ENCODE measurements at places on chromosomes 2 and 18.

DNA sequence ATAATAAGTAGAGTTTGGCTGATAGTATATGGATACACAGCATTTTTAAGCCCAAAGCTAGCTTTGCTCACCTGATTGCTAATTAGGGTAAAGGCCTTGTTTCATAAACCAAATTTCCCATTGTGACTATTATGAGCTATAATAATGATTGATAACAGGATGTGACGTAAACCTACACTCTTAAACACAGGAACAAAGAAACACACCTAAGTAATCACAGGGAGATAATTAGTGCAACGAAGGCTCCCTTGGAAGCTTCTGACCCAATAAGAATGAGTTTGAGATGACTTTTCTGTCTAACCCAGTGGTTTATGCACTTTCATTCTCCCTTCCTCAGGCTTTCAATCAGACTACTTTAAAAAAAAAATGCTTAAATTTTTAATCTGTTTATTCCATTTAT is 683.2 kb downstream of the SATB2 start:
- no peak for DNase-seq

DNA sequence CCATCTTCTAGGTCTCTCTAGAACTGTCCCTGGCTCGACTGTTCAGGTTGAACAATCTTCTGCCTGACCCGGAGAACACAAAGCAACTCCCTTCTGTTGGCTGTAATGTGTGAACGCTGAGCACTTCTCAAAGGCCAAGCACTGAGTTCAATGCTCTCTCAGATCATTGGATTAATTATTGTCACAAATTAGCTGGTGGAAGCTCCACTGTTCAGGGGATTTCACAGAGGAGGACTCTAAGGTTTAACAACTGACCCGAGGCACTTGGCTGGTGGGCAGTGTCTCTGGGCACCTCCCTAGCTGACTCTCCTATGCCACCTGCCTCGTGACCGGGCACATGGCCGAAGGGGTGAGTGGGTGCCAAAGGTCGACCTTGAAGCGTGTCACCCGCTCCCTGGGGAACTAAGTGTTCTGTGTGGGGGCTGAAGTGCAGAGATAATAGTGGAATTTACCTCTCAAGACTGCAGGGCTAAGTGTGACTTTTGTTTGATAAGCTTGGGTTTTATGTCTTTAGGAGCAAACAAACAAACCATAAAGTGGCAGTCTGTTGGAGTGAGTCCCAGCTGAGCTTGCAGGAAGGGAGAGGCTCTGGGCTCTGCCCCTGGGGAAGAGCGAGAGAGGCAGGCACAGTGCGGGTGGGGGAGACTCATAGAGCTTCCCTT is 64.8 kb downstream of the BCL2L11 start:
- no peak for DNase-seq

DNA sequence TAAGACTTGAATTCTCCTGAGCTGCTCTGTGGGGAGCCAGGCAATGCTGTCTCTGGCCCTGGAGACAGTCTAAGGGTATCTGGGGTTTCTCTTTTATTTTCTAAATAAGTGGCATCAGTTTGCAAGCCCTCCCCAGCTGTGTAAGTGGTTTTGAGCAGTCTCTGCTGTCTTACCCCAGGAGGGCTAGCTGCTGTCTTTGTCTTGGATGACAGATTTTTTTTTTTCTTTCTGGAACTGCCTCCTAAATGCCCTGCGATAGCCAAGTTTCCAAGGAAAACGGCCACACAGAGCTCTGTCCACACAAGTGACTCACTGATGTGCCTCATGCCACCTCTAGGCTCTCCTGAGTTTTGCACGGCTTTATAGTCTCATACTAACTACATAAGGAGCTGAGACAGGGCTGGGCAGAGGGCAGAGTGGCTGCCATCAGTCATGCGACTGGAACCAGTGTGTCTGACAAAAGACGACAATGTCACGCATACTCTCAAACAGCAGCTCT is 37.2 kb upstream of the THOC1 start:
- no peak for DNase-seq

DNA sequence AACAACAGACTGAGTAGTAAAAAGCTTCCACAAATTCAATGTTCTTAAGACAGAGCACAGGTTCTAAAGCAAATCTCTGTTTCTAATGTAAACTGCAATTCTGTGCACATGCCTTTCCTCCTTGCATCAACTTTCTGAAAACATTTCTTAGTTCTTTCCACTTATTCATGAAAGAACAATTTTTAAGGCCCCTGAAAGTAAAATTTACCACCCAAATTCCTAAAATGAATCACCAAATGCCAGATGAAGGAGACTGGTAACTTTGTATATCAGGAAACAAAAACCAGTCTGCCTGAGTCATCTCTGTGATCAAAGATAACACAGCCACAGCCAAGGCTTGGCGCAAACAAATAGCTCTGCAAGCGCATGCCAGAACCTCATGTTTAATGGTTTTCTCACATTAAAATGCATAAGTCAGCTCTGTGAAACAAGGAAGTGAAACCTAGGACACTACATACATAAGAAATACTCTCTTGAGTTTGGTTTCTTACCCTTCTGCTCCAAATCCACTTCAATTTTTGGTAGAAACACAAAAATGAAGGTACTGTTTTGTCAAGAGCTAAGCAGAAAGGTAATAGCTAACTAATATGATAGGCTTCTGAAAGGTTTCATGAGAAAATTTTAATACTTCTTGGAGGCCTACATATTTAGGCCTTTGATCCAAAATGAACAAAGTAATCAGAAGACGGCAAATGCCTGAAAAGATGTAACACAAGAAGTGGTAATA is 169.4 kb downstream of the THADA start:
- DNase-seq, result no peak

DNA sequence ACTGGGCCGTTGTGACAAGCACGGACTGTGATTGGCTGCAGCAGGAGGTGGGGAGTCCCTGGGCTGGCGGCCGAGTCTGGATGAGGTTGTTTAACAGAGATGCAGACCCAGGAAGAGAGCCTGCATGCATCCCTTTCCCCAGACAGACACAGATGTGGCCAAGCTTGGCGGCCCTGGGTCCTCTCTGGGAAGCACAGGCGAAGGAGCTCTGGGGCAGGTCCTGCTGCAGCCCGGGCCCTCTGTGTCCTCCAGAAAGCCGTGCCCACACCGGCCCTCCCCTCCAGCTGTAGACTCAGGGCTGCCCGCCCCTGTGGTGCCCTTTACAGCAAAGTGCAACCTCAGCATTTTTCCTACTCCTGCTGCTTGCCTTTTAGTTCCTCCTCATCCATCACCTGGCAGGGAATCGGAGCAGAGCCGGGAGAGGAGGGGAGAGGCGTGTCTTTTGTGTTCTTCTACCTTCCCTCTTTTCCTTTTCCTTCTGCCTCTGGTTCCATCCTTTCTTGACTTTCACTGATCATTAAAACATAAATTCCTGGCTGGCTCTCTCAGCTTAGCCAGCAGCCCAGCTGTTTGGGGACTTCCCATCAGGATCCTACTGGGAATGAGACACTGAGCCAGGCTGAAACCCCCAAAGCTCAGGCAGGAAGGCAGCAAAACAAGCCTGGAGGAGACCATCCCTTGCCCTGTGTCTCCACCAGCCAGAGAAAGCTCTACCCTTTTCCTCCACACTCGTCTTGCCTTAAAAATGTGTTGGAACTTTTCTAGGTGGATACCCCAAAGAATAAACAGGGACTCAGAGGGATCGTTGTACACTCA is 75.0 kb downstream of the CTIF start:
- no peak for DNase-seq

DNA sequence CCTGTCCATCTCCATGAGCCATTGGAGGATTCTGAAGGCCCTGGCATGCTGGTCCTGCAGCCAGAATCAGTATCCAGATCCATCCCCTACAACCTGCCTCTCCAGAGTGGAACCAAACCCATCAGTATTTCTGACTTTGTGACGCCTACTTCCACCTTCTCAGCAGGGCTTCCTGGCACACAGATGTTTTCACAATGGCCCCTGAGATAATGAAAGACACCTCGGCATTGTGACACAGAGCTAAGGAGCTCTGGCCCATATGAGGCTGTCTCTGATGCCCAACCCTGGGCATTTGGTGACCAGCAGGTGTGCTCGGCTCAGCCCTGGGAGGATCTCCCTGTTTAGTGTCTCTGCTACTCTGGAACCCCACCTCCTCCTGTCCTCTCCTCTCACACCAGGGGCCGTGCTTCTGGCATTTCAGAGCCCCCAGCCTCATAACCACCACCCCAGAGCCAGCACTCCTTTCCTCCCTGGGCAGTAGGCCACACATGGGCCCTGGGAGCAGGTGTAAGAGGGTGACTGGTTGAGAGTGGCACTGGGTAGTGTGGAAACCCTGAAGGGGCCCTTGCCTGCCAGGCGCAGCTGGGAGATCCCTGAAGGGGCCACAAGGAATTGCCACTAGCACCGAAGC is 38.2 kb downstream of the FOSL2 start:
- no peak for DNase-seq

DNA sequence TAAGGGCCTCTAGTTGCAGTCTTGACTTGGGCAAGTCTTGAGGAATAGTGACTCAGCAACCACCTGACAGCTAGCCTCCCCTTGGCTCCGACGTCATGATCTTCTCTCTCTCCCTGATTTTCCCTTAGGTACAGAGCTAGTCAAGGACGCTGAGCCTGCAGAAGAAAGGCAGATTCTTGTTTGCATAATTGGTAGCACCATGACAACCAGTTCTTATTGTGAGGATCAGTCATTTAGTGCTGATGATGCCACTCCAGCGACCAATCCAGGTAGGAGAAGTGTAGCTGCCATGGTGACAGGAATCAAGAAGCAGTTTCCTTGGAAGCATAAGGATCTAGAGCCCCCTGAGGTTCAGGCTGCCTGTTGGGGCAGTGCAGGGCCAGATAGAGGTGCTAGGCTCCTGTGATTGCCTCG is 2.8 kb upstream of the RESP18 start:
- DNase-seq, result no peak

DNA sequence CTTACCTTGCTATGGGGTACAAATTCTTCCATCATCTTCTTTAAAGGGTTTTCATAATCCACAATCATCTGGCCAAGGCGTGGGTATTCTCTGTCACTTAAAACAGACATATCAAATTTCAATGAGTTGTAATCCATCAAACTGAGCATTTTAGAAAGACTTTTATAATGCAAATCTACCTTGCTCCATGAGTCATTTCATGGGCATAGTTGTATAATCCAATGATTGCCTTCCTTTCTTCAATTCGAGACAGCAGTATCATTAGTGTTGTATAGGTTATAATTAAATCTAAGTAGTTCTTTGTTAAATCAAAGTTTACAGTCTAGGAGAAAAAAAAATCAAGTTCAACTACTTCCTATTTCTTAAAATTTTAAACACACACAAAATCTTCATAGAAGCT is 36.3 kb downstream of the NCKAP1 start:
- DNase-seq, result no peak

GRCh38 chr2:28052691-28053090 is 162.2 kb downstream of the BABAM2 start:
- DNase-seq, result no peak

- DNase-seq, result no peak
Measured at GRCh38 chr2:168561991-168562390, 105.9 kb downstream of the CERS6 start.

GRCh38 chr18:63376538-63376937 is 9.5 kb upstream of the KDSR start:
- no peak for DNase-seq

GRCh38 chr2:176455816-176456291 is 186.6 kb downstream of the MTX2 start:
- DNase-seq, result no peak

DNA sequence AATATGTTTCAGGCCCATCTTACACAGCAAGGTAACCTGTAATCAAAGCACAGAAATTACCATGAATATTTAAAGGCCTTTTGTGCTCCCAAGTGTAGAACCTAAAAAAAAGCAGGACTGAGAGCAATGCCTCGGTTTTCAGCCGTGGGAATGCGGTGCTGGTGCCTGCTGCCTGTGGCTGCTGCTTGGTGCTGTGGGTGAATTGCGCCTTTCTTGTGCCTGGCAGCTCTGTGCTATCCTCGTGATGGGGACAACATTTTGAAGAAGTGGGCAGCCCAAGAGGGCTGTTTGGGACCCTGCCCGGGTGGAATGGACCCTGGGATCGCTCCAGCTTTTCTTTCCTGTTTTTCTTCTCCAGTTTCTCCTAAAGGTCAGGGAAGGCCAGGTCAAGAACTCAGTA is 91.2 kb downstream of the ASAP2 start:
- DNase-seq, result no peak

GRCh38 chr18:43827311-43827710 is 550.0 kb upstream of the SYT4 start:
- no peak for DNase-seq

DNA sequence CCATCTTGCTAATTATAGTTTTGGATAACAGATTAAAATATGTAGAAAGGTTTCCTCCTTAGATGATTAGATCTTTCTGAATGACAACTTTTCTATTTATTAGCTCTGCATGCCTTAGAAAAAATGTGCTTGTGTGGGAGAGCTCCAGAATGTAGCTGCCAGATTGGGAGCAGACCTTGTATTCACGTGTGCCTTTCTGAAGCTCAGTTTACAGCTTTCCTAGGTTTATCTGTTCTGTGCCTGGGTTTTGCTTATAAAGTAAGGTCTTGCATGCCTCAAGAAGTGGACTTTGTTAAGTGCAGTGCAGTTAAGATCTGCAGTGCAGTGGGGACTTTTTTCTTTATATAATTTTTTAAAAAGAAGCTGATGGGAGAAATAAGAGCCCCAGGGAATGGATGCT is 179.0 kb downstream of the DCC start:
- no peak for DNase-seq

DNA sequence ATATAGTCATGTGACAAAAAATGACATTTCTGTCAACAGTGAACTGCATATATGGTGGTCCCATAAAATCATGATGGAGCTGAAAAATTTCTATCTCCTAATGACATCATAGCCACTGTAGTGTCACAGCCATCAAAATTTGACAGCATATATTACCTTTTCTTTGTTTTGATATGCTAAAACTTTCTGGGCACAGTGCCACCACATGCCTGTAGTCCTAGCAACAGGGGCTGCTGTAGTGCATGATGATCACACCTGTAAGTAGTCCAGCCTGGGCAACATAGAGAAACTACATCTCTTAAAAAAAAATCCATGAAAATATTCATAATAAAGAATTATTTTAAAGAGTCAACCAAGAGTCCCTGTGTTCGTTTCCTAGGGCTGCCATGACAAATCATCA is 155.5 kb upstream of the SERTAD2 start:
- no peak for DNase-seq

DNA sequence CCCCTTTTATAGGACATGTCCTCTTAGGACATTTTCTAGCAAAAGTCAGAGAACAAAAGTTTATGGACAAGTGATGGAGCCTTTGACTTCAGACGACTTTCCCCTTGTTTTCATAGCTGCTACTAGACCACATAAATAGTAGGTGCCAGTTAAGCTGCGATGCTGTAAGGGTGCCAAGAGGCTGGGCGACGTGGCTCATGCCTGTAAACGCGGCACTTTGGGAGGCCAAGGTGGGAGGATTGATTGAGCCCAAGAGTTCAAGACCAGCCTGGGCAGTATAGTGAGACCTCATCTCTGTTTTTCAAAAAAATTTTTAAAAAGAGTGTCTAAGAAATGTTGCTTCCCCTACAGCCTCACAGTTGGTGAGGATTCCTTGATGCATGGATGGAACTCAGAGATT is 2.2 kb upstream of the PLB1 start:
- no peak for DNase-seq

DNA sequence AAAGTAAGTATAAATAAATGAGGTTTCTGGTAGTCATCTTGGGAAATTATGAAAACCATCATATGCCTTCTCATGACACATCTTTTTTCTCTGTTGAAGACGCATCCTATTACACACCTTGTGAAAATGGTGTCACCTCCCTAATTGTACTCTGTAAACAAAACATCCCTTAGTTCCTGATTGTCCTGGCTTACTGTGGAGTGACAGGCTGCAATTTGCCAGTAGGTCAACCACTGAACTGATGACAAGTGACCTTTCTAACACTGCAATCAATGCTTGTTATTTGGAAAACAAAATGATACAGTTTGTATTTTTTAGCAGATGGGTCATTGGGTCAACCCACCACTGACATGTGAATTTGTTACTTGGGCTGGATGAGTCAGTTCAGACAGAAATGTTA is 219.5 kb downstream of the PTPRM start:
- DNase-seq, result no peak

Data from left renal pelvis (tissue), 4 donors.